D341Med (cell line): ENCODE measurements at places on chromosomes 12 and 14.

GRCh38 chr14:102922490-102923200 is at the start of gene AMN:
Gene AMN (plus strand): TSS chr14:102922663. CDS start chr14:102922689, 26 bp downstream.
- no peak for DNase-seq

- DNase-seq: no peak
Measured at GRCh38 chr14:55977392-55978150, 140.6 kb upstream of the PELI2 start.

- no peak for DNase-seq
Measured at GRCh38 chr12:44158746-44159145, 322.9 kb downstream of the TMEM117 start.

- DNase-seq: no peak
Measured at GRCh38 chr14:75835156-75835725, 146.6 kb downstream of the TGFB3 start.

GRCh38 chr12:18992336-18992735 is 137.2 kb upstream of the PLEKHA5 start:
- no peak for DNase-seq

DNA sequence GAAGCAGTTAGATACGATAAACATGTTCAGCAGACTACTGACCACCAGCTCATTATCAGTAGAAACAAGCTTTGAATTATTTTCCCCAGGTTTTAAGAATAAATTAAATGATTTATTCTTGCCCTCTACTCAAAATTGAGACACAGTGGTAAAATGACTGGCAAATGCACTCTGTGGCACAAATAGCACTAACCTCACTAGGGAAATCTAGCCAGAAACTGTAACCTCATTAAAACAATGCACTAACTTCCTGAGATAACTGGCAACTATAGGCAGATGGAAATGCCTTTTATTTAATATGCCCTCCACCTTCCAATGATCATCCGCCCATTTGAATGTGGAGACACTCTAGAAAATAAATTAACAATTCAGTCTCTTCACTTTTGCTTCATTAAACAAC is 33.2 kb downstream of the CPNE8 start:
- DNase-seq: no peak

DNA sequence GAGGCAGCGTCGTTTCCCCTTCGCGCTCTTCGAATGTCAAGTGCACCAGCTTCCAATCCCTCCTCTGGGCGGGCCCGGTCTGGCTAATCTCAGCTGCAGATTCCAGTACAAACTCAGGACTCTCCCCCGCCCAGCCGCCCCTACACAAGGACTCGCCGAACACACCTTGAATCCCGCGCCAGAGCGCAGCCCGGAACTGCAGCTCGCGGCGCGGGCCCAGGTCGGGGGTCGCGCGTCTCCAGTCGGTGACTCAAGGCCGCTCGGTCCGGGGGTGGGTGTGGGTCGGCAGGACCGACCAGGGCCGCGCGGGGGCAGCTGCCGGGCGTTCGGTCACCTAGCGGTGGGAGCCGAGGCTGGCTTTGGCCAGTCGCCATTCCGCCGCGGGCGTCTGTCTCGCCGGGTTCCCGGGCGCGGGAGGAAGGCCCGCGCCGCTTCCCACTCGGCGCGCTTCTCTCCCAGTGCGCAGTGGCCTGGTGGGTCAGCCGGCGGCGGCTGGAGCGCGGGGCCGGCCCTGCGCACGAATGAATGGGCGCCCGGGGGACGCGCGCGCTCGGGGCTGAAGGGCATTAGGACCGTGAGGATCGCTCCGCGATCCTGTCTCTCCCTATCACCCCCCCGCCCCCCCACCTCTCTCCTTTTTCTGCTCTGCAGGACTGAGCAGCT is at the start of gene GALNT16:
Gene GALNT16, plus strand, starts transcription at position 632 of the 663 bp plus-strand sequence. CDS start 133 bp downstream, outside the sequence.
- DNase-seq: peak; percentile 68

GRCh38 chr14:53519137-53519536 is 366.0 kb upstream of the DDHD1 start:
- DNase-seq: no peak

DNA sequence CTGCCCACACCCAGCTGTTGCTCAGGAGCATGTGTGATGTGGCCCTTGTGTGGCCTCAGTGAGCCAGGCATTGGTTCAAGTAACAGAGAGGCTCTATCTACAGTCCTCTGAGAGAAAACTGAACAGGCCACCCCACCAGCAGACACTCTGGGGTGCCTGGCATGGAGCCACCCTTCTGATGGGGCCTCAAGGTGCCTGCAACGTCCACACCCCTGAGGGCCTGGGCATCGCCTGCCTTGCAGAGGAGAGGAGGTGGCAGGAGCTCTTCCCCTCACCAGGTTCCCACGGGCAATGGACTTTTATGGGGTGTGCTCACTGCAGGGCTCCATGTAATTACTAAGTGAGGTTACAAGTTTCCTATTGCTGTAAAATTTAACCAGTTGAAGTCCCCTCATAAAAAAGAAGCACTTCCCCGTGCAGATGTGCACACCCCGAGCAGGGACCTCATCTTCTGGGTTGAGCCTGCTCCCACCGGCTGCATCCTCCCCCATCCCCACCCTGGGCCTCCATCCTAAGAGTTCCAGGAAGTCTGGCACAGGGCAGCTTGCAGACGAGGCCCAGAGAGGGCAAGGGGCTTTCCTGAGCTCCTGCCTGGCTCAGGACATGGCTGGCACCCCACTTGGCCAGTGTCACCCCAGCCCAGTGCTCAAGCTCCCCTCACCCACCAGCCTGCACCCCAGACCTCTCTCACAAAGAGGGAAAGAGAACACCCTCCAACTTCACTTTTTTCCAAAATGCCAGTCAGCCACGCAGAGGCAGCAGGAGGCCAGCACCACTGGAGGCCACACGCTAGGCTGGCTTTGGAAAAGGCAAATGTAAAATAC is 270.4 kb upstream of the RTL1 start:
- DNase-seq: no peak

DNA sequence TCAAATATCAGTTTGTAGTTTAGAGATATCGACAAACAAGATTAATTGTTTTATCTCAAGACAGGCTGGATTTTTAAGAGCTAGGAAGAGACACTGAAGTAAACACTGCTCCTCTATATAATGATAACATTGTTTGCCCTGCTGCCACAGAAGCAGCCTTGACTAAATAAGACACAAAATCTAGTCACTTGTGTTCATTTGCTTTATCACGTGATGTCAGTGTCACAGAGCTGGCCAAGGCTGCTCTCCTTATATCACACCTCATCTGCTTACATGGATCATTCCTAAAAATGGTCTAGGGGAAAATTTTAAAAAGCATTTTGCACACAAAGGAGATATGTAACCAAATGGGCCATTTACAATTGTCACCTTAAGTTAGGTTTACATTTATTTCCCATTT is 64.1 kb downstream of the SOX5 start:
- no peak for DNase-seq
